ENCODE measurements at places on chromosomes 3 and 15.

DNA sequence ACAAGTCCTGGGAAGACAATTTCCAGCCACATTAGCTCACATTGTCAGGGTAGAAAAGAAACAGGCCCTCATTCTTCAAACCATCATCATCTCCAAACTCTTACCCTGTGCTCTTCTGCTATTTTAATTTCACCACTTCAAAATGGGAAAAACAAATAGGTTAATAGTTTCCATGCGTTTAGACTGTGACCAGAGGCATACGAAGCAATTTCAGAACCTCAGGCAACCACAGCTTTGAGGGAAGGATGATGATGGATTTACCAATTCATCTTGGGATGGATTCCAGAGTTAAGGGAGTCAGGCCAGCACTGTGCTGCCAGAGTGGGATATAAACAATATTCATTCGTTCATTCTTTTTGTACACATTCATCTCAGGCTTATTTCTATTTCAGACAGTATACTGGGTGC lies 307.8 kb upstream of the TPRG1 start:
- DNase-seq = no peak

- peak; percentile 84 for DNase-seq
These were observed at the start of gene DLL4 for GRCh38 chr15:40928821-40929659. Gene DLL4 (plus strand): TSS chr15:40929340. CDS start chr15:40929669, 329 bp downstream.

DNA sequence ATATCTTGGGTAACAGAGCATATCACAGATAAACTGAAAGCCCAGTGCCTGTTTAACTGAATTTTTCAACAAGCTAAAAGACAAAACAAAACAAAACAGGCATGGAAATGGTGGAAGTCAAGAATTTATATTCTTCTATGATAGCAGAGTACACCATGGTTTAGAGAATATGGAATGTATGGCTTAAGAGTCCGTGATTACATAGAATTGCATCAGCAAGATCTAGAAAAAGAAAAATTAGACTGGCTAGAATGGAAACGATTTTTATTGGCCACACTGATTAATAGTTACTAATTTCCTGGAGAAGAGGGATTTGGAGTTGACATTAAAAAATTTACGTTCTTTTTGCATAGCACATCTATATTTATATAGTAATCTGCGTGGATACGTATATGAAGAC lies 435.2 kb upstream of the DPPA4 start:
- no peak for DNase-seq

GRCh38 chr3:103968131-103968530 lies 1398.6 kb upstream of the ALCAM start:
- no peak for DNase-seq

DNA sequence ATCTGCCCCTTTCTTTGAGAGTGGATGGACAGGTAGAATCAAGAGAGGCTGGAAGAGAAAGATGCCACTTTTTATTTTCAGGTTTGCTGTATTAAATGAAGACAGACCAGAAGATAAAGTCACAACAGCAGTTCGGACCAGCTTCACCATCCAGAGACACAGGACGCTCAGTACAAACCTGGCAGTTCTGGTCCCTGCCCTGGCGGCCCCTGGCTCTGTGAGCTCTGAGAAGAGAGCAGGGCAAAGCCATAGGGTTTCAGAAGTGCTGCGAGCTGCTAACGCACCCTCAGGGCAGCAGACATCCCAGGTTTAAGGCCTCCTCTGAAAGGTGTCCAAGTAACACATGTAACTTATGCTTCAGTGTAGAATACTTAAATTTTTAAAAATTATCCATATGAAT lies 216.8 kb downstream of the ADAMTS17 start:
- DNase-seq = no peak

DNA sequence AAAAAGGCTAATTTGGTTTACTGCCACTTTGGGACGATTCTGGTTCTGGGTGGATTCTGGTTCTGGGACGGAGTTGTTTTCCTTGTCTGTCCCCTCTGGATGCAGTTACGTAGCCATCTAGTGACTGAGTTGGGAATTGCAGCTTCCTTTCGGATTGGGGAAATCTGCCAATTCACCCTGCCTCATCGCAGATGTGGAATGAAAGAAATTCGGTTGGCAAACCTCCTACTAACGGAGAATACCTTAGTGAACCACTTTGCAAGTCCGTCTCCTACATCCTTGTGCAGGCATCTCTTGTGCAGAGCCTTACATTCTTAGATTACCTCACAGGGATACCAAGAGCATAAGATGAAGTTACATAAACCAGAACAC lies 31.5 kb upstream of the AP4E1 start:
- DNase-seq = peak; percentile 83

- no peak for DNase-seq
These were observed 250.1 kb downstream of the TLE3 start for GRCh38 chr15:69847625-69848024.

GRCh38 chr3:105719791-105720190 lies 149.0 kb downstream of the CBLB start:
- DNase-seq = no peak

DNA sequence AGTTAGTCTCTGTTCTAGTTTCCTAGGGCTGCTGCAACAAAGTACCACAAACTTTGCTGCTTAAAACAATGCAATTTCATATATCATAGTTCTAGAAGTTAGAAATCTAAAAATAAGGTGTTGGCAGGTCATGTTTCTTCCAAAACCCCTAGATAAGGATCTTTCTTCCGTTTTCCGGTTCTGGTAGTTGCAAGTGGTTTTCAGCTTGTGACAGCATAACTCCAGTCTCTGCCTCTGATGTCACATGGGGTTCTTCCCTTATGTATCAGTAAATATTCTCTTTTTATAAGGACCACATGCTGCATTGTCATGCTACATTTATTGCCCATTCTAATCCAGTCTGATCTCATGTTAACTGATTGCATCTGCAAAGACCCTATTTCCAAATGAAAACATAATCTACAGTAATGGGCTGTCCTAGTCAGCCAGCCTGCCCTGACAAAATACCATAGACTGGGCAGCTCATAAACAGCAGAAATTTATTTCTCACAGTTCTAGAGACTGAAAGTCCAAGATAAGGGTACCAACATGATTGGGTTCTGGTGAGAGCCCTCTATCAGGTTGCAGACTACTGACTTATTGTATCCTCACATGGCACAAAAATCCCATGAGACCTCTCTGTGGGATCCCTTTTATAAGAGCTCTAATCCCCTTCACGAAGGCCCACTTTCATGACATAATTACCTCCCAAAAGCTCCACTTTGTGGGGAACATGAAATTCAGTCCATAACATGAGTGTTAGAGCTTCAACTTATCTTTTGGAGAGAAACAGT lies 642.0 kb upstream of the NAALADL2 start:
- DNase-seq = no peak

- DNase-seq = no peak
These were observed 32.5 kb downstream of the ITPR1 start for GRCh38 chr3:4525560-4526223.

GRCh38 chr15:92168066-92168683 lies 225.5 kb upstream of the ST8SIA2 start:
- no peak for DNase-seq

DNA sequence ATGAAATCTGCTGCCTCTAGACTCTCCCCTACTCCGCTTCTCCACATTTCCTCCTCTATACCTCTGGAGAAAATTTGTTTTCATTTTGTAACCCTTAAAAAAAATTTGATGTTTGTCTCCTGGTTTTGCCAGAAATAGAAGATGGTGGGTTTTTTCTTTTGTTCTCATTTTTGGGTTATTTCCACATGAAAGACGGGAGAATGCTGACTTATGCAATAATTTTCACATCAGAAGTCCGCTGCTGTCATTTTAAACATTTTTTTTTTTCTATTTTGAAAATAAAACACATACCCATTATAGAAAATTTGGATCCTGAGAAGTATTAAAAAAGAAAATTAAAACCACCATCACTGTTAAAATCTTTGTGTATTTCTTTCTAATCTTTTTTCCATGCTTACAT lies 320.8 kb upstream of the NR2E3 start:
- DNase-seq = no peak

GRCh38 chr3:55339819-55340218 lies 147.3 kb downstream of the WNT5A start:
- DNase-seq = no peak

GRCh38 chr3:51621091-51621892 lies 49.8 kb upstream of the TEX264 start:
- DNase-seq = no peak

- no peak for DNase-seq
These were observed 116.7 kb downstream of the STAC start for GRCh38 chr3:36496684-36497633.

- no peak for DNase-seq
These were observed 146.0 kb downstream of the CHST2 start for GRCh38 chr3:143265501-143266070.

DNA sequence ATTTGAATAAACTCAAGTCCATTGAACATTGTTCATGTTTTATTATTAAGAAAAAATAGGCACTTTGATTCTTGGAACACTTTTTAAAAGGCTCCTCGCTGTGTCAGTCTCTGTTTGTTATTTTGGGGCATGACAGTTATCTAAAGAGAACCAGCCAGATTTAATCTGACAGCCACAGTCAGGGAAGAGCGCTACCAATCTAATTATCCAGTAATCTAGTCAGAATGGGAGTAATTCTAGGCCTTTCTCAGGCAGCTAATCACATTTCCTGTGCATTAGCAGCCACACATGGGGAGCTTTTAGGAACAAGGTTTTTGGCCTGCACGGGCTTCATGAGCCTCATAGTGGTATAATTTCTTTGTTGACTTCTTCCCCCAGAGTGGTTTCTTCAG lies 362.2 kb downstream of the RBMS3 start:
- DNase-seq = no peak

GRCh38 chr15:59548501-59549226 lies 62.9 kb upstream of the GCNT3 start:
- no peak for DNase-seq

GRCh38 chr3:54671511-54671910 lies 256.3 kb downstream of the LRTM1 start:
- DNase-seq = no peak

GRCh38 chr3:59663076-59663850 lies 613.4 kb upstream of the CFAP20DC start:
- DNase-seq = no peak

GRCh38 chr15:32659340-32660155 lies 18.0 kb downstream of the SCG5 start:
- no peak for DNase-seq

- DNase-seq = peak; percentile 61
These were observed 762 bp downstream of the NCK1 start for GRCh38 chr3:136862617-136863322.

GRCh38 chr3:151234825-151235224 lies 31.8 kb upstream of the GPR171 start:
- DNase-seq = no peak

GRCh38 chr3:10550705-10551104 lies 45.3 kb upstream of the ATP2B2 start:
- no peak for DNase-seq

GRCh38 chr3:151816091-151816604 lies 2.2 kb downstream of the AADAC start:
- DNase-seq = no peak

DNA sequence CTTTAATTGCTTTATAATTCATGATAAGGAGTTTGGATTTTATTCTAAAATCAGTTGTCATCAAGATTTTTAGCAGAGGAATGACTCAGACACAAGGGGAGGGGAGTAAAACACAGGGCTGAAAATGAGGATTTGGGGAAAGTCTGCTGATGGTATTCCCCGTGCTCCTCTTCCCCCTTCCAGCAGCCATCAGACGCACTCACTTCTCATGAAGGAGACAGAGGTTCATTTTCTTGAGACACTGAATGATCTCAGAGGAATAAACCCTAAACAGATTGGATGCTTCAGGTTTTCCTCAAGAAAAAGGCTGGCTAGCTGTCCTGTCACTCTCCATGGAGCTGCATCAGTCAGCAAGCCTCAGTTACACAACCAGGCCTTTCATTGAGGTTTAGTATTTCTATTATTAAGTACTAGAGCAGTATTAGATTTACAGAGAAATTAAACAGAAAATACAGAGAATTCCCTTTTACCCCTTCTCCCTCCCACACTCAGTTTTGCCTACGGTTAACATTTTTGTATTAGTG lies 166.4 kb downstream of the C3orf70 start:
- no peak for DNase-seq

DNA sequence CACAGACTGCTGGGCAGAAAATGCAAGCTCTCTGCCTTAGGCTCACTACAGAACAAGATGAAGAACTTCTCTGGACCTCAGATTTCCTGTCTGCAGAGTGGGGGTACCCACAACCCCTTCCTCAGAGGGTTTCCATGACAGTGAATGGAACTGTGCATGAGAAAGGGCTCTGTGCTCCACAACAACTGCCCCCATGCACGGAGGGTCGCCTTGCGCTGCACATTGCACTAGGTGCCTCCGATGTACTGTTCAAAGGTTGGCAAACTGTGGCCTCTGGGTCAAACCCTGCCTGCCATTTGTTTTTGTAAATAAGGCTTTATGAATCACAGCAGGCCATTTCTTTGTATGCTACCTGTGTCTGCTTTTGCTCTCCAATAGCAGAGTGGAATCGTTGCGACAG lies 172.0 kb downstream of the RAB11A start:
- DNase-seq = no peak

GRCh38 chr3:53748512-53749271 lies 97.5 kb downstream of the CHDH start:
- DNase-seq = no peak

DNA sequence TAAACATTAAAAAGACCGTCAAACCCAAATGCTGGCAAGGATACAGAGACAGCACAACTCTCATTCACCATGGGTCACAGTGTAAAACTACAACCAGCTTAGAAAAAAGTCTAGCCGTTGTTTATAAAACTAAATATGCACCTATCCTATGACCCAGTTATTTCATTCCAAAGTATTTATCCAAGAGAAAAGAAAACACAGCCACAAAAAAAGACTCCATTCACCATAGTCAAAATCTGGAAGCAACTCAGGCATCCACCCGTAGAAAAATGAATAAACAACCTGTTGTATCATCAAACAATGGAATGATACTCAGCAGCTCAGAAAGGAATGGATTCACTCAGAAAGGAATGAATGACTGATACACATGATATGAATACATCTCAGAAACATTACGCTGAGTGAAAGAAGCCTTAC lies 28.6 kb downstream of the PLD1 start:
- DNase-seq = no peak

DNA sequence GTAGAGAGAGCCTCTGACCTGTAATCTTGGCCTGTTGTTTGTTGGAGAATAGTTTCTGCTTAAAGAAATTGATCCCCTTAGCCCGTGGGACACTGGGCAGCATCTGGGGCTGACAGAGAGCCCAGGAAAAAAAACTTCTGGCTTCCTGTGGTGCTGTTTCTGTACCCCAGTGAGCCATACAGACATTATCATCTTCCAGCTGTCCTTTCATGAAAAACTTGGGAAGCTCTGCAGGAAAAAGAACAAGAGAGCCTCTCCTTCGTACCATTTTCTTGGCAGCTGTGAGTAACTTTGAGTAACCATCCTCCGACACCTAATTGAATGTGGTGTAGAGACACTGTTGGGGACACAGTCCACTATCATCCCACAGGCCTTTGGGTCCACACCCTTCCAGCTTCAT lies 333.0 kb downstream of the SHQ1 start:
- DNase-seq = no peak

- no peak for DNase-seq
These were observed 265.0 kb downstream of the THRB start for GRCh38 chr3:24229468-24230221.

- DNase-seq = no peak
These were observed 23.9 kb downstream of the VGLL3 start for GRCh38 chr3:86967062-86967461.

Measured in WTC11 (cell line).